ENCODE measurements at places on chromosomes 4 and X.

DNA sequence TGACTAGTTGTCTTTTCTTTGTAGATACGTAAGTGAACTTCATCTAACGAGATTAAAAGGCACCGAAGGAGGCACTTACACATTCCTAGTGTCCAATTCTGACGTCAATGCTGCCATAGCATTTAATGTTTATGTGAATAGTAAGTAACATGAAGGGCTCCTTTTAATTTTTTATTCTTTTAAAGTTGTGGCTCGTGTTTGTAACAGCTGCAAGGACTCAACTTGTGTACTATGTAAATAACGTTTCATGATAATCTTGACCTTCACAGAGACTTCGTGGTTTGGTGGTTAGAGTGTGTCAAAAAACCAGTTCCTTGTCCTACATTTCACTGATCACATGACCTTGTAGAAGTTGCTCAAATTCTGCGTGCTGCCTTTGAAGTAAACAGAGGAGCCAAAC lies 51.6 kb downstream of the KIT start:
- DNase-seq = no peak

DNA sequence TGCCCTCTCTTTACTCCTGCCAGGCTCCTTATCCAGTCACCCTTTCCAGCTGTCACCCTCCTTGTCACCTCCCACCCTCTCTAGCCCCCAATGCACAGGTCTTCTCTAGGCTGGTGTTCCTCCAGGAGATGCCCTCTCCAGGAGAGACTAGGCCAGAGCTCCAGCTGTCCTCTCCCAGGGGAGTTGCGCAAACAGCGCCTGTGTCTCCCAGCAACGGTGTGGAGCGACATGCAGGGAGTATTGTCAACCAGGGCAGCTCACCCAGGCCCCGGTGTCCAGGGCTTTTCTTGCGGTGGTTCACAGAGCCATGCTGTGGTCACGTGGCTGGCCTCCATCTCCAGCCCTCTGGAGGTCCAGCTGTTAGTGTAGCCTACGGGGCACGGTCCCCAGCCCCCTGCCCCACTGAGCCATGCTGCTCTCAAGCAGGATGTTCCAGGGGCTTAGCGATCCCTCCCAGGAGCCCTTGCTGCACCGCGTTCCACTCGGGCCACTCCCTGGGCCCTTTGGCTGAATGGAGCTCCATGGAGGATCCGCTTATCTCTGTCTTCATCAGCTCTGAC lies 34.8 kb downstream of the CCNQ start:
- no peak for DNase-seq

GRCh38 chrX:116317409-116317808 lies 119.0 kb upstream of the SLC6A14 start:
- no peak for DNase-seq

DNA sequence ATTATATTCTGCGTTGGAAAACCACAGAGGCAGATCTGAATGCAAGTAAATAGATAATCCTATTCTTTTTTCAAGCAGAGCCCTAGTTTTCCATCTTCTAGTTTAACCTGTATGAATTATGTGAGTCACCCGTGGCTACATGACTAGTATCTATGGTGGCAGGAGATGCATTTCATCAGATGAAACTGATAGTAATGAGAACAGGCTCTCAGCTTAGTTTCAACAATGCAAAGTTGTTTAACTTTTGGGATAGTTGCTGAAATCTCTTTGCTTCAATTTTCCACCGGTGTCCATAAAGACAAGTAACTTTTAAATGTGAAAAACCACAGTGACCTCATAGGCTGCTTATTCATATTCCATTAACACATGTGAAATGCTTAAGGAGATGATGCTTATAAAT lies 1317.4 kb upstream of the TENM3 start:
- no peak for DNase-seq

DNA sequence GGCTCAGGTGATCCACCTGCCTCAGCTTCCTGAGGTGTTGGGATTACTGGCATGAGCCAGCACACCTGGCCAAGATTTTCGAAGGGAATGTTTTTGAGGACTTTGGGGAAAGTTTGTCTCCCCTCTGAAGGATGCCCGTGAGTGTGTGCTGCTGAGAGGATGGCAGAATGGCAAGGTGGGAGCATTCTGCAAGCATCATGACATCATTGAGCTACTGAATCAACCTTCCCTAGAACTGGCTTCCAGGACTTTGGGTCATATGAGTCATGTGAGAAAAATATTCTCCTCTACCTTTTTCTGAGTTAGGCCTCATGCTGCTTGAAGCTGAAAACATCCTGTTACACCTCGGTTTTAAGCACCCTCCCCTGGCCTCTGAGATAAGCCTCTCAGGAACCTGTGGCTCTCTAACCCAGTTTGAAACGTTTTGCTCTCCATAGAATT lies 31.0 kb downstream of the TMEM131L start:
- DNase-seq = peak; percentile 17

DNA sequence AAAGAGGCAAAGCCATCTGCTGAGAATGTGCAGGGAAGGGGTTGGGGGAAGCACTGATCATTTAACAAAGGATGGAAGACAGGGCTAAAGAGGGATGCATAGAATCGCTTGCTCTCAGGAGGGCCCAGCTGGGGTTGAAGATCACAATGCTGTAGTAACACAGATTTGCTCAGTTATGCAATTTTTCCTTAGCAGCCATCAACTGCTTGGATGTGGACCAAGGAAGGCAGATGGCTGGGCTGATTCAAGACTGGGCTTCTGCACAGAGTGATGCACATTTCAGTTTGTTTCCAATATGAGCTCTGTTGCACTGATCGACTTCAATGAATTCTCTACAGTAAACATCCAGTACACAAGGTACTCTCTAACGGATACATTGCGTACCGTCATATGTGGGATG lies 127.8 kb upstream of the TBL1X start:
- no peak for DNase-seq

All from stimulated activated CD8-positive, alpha-beta memory T cell treated with anti-CD3 and anti-CD28 coated beads, Interleukin-12 subunit alpha, Interleukin-12 subunit beta, amount 100 ng/mL, for 4 hours (primary cell).